ENCODE measurements at places on chromosomes 3 and 15. TPM values are rescaled to one million over a fixed set of nuclear protein-coding genes. Genes with fewer than 3 reads are reported as not detected.

The AHSG gene
- total RNA-seq, result not detected

The ADGRG7 gene
- not detected for total RNA-seq

The B3GALNT1 gene
- 125 TPM for total RNA-seq

The GUCA1C gene
- total RNA-seq, result not detected

The GOLGA8J gene
- total RNA-seq, result not detected

Measured in PC-3 (cell line).